CD4-positive, alpha-beta T cell treated with Interleukin-10 for 1 hour (primary cell): ENCODE measurements at places on chromosomes 1 and 21.

- DNase-seq = no peak
Measured at GRCh38 chr1:51193564-51193963, 42.5 kb upstream of the RNF11 start.

GRCh38 chr1:180923887-180924286 is 11.2 kb downstream of the KIAA1614 start:
- no peak for DNase-seq

- DNase-seq = no peak
Measured at GRCh38 chr1:240876071-240876470, 264.1 kb upstream of the GREM2 start.

DNA sequence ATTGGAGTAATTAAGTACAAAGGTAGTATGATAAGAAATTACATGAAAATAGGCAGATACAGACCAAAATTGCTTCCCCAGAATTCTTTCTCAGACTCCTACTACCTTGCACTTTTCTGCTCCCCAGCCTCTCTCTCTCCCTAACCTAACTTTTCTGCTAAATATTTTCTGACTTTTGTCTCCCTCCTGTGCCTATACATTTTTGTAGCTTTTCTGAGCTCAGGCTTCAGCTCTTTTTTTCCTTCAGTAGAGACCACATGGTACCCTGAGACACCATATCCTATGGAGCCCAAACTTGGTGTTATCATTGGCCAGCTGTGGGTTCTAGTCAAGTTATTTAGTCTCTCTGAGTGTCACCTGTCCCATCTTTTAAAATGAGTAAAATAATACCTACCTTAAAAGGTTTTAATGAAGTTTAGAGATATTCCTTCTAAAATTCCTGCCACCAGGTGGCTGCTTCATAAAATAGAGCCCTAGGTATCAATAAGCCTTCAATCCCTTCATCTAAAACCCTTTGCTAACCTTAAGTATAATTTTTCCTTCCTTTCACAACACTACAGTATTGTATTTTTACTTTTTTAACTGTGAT is 237.6 kb upstream of the DUSP10 start:
- DNase-seq = peak; percentile 4

DNA sequence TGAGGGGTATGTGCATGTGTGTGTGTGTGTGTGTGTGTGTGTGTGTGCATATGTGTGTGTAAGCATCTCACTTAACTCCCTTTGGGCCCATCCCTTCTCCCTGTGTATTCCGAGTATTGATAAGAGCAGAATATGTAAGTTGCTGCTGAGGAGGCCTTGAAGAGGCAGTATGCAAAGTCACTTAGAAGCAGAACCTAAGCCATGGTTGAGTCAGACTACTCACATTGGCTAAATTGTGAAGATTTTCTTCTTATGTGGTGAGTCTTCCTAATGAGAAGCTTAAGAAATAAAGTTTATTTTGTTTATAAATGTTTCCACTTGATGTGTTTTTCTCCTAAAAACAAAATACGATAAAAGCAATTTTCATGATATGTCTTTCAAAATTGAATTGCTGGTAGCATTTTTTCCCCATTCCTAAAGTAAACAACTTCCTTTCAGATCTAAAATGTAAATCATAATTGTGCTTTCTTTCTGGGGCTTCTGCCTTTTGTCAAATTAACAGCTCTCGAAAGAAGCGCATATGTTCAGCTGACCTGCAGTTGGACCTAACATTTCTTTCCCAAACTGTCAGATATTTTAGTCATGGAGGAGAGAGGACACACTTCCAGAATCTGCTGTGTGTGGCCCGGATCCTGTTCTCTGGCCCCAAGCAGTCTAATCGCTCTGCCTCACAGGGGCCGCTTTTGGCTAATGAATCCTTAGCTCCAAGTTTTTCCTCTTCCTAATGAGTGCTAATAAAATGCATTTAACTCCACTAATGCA is 284.0 kb downstream of the DUSP10 start:
- no peak for DNase-seq

DNA sequence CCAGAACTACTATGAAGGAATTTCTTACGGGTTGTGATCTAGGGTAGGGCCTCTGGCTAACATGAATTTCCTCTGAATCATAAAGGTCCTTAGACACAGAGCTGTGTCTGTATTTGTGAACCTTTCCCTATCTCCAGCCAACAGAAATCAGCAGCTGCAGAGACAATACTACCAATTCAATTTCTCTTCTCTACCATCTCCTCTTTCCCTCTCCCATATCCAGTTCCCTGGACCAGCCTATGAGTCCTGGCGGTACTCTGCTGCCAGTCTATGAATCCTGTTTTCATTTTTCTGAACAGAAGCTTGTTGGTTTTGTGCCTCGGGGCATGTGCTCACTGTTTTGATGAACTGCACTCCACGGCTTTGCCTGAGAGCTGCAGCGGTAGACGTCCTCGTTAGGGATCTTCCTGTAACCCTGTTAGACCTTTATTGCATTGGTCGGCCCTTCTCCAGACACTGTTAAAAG is 458.0 kb upstream of the VAMP3 start:
- no peak for DNase-seq

DNA sequence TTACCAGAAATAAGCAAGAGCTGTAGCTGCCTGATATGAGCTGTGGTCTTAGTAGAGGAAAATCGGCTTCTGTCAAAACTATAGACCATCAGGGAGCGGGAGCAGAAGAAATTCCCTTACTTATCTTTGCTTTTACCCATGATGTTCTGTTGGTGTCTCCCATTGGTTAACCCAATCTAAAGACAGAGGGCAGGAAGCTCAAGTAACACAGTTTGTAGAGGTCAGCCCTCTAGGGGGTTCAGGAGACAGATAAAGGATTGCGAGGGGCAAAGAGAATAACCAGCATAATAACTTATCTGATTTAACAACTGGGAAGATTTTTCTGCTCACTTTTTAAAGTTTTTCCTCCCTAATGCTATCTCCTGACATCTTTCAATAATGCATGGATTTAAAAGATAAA is 142.4 kb downstream of the NTMT2 start:
- DNase-seq = no peak

- DNase-seq = peak; percentile 28
Measured at GRCh38 chr1:29259802-29260441, 23.6 kb downstream of the PTPRU start.

DNA sequence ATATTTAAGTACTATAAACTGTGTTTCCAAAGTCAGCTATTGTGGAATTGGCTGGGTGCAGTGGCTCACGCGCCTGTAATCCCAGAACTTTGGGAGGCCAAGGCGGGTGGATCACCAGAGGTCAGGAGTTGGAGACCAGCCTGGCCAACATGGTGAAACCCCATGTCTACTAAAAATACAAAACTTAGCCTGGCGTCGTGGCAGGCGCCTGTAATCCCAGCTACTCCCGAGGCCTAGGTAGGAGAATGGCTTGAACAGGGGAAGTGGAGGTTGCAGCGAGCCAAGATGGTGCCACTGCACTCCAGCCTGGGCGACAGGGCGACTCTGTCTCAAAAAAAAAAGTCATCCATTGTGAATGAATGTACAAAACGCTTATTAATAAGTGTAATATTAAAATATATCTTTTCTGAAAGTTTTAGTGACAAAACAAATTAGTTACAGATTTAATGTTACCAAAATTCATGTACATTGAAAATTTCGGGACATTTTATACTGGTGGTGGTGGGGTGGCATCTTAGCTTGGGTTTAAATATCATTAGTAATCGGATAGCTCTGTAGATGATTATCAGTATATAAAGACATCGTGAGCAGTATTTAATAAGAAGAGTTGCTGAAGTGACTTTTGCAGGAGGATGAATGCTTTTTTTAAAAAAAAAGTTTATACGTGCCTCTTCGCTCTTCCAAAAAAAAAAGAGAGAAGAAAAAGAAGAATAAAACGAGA is 503 bp upstream of the SRSF11 start:
- no peak for DNase-seq

- no peak for DNase-seq
Measured at GRCh38 chr1:205535866-205536758, 31.6 kb downstream of the CDK18 start.

DNA sequence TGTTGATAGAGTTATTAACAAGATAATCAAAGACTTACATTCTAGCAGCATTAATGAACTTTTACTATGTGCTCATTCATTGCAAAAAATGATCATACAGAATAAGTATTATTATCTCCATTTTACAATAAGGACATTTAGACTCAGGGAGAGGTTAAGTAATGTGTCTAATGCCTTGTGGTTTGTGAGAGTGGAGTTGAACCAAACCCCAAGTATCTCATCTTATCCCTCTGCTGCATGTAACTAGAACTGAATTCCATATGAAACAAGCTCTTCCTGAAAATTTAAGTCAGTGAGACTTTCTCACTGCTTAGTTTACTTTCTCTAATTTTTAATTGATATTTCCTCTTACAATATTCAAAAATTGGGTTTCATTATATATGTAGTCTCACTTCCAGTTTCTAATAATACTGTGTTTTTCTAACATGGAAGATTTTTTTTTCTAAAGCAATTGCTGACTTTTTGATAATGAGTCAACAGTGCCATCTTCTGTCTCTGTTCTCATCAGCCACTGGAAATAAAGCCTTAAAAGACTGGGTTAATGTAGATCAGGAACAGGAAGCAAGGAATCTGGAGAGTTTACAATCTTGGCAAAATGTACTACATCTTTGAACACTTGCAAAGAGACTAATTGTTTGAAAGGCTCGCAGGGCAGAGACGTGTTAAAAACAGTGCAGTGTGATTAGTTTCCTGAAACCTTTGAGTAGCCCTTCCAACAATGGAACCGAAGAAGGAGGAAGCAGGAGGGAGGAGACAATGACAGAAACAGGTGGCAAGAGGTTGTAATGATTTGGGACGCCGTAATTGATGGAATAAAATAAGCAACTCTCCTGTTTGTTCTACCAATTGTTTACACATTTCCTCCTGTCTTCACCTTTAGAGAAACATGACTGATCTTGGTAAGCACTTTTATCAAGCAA is 567.6 kb downstream of the MRPL39 start:
- no peak for DNase-seq

- DNase-seq = no peak
Measured at GRCh38 chr1:173213665-173214064, 6.5 kb upstream of the TNFSF4 start.

DNA sequence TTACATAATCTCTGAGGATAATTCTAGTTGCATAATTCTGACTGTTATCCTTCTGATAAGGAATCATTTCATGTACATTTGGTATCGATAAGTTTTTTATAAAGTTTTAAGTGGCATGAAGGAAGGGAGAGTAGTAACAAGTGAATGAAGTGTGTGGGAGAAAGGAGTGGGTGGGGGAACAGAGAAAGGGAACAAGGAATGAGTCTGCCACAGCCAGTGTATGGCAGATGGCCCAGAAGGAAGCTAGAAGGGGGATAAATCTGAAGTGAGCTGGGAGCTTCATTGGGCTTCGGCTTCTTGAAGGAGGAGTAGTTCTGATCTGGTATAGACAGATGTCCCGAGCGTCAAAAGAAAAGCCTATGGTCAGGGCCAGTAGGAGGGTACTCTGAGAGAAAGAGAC is 18.6 kb downstream of the ZBTB40 start:
- DNase-seq = no peak

DNA sequence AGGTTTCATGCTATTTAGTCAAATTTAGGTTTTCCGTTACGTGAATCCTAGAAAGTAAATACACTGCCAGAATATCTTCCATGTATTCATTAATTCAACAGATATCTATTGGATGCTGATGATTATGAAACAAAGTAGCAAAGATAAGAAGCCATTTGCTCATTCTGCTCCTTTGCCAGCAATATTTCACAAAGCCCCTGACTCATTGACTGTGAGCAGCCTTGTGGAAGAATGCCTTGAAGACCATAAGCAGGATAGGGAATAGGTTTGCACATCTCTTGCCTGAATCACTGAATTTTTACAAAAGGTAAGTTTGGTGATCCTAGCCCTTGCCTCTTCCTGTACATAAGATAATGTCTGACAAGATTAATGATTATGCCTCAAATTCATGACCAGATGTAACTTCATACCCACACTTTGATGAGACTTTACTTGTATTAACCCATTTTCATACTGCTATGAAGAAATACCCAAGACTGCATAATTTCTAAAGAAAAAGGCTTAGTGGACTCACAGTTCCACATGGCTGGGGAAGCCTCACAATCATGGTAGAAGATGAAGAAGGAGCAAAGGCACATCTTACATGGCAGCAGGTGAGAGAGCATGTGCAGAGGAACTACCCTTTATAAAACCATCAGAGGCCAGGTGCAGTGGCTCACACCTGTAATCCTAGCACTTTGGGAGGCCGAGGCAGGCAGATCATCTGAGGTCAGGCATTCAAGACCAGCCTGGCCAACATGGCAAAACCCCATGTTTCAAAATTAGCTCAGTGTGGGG is 1.6 kb upstream of the PIGK start:
- no peak for DNase-seq

GRCh38 chr1:153945795-153946621 is 510 bp downstream of the DENND4B start:
- DNase-seq = peak; percentile 84

DNA sequence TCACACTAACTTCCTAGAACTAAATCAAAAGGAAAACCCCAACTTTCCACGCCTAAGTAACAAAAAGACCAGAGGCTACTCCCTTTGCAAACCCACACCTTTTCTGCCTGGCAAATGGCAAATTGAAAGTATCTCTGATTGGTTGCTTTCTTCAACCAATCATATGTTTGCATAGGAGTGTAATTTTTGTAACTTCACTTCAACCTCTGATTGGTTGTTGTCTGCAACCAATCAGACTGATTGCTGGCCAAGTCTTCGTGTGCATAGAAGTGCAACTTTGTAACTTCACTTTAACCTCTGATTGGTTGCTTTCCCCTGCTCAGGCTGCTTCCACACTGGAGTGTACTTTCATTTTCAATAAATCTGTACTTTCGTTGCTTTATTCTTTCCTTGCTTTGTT is 36.9 kb upstream of the PADI2 start:
- DNase-seq = no peak

DNA sequence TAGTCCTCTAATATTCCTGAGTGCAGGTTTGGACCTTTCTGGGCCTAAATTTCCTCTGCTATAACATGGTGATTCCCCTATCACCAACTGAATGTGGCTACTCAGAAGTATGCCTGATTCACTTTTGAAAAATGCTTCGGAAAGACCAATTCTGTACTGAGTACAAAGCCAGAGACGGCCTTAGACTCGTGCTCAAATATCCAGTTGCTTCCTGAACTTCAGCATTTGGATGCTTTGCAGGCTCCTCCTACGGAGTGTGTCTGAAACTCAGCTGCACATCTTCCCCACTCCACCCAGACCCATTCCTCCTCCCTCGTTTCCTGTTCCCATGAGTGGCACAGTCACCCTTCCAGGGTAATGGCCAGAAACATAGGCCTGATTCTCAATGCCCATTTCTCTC is 98.4 kb upstream of the GADD45A start:
- DNase-seq = no peak

DNA sequence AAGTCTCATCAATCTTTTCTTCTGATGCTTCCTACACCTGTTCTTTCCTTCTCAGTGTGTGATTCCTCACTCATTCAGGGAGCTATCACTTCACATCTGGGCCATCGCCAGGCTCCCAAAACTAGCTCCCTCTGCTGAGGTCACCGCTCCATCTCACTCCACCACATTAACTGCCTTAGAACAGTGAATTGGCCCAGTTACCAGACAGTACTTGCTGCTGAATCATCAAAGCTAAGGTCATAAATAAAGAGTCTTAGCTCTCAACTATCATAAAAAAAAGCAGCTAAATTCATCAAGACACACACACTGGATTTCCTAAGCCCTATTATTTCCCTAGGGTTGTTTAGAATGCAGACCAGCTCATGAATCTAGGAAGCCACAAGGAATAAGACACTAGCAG is 18.8 kb upstream of the SRM start:
- DNase-seq = no peak
